ENCODE measurements at places on chromosomes 5 and 9. TPM values are rescaled to one million over a fixed set of nuclear protein-coding genes. Genes with fewer than 3 reads are reported as not detected.

DNA sequence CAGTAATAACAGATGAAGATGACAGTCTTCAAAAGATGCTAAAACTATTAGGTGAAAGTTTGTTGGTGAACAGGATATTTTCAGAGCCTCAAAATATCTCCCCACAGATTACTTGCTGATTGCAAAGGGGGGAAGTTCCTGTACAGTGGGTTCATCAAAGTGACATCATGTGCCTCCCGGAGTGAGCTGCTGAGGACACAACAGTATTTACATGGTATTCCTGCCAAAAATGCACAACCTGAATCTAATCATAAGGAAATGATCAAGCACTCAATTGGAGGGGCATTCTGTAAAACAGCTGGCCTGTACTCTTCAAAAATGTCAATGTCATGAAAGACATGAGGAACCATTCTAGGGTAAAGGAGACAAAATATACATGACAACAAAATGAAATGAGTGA, 18.9 kb upstream of the GLIS3 start:
- no peak for DNase-seq

DNA sequence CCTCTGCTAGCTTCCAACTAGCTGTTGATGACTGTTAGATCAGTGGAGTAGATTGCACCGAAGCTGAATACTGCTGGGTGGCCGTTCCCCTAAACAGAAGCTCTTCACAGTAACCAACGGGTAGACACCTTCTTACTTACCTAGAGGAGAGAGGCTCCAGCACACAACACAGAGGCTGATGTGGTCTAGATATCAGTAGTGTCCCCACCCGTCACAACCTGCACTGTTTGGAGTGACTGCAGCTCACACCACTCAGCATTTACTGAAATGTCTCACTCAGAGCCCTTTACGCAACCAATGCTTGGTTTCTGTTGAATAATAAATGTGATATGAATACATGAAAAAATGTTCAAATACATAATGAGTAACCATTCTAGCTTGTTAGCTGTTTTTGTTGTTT, 5.3 kb downstream of the TMEM174 start:
- no peak for DNase-seq

DNA sequence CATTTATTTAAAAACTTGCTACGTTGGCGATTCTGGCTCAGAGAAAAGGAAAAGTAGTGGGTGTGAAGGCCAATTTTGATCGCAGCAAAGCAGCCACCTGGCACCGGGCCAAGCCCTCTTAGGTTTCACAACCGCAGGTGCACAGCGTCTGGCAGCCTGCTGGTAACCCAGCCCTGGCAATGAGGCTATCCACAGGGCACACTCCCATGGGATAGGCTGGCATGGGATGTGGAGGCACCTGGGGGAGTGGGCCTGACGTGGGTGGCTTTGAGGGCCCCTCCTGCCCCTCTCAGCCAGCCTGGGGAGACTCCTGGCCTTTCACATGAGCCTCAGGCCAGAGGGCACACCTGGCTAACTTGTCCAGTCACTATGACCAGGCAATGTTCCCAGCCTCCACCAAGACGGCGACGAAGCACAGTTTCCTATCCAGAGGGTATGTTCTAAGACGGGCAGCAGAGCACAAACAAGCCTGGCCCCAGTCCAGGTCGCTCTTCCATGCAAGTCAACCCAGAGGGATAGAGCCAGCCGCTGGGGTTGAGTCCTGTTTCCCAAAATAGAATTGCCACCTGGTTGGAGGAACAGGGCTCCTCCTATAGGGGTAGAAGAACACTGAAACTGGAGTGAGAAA, 19.0 kb downstream of the CMBL start:
- DNase-seq, result no peak

DNA sequence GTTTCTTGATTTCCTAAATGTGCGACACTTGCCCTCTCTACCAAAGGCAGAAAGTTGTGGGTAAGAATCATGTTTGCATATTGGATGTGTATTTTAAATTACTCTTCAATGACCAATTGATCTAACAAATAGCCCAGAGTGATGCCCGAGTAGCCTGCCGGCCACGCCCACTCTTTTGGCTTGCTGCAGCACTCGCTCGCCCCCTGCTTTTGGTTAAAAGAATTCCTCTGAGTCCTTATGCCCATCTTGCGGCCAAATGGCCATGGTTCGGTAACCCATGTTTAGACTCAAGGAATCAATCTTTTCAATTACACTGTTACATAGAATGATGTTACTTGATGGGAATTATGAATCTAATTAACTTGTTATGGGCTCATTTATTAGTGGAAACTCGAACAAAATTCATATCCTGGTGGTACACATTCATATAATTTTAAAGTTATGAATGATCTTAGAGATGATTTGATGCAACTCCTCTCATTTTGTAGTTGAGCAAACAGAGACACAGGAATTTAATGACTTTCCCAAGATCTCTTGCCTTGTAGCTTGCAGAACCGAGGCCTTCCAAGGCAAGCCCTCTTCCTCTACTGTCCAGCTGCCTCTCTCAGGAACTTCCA, 36.5 kb downstream of the PPIC start:
- DNase-seq, result no peak

DNA sequence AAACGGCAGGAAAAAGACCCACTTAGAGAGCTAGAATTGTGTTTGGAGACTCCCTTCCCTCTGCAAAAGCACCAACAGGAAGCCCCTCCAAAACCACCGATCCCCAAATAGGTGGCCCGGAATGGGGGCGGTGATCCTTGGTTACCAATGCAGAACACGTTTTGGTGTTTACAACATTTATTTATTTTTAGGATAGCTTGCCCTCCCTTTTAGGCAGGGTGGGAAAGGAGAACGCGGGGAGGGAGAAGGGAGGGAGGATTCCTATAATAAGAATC, 579 bp upstream of the NTRK2 start:
- DNase-seq, result peak; percentile 60

- DNase-seq, result no peak
Measured at GRCh38 chr5:1423901-1424603, 21.2 kb downstream of the SLC6A3 start.

DNA sequence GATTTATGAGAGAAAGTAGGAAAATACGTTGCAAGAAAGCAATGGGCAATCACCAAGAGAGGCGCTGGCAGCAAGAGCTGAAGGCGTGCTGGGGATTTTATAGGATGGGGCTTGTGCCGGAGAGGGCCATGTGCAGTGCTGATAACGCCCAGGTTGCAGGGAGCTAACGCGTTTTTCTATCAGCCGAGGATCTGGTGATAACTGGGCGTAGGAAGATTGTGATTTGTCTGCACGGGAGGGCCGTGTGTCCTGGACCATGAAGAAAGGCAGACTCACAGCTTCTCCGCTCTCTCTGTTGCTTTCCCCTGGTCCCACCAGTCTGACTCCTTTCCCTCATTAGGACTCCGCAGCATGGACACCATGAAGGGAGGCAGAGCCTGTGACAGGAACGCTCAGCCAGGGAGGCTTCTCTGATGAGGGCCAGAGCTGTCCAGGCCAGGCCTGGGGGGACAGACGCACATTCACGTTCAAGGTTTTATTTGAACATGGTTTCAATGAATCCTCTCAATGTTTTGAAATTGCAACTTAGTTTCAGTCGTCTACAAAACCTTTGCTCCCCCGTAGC, 11.9 kb upstream of the CACNA1B start:
- no peak for DNase-seq

DNA sequence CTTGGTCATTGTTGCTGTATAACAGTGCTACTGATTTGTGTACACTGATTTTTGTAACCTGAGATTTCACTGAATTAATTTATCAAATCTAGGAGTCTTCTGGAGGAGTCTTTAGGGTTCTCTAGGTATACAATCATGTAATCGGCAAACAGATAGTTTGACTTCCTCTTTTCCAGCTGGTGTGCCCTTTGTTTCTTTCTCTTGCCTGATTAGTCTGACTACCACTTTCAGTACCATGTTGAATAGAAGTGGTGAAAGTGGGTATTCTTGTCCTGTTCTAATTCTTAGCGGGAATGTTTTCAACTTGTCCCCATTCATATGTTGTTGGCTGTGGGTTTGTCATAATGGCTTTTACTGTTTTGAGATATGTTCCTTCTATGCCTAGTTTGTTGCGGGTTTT, 24.7 kb upstream of the RANBP6 start:
- no peak for DNase-seq

- DNase-seq, result no peak
Measured at GRCh38 chr9:112104901-112105300, 70.2 kb downstream of the SUSD1 start.

DNA sequence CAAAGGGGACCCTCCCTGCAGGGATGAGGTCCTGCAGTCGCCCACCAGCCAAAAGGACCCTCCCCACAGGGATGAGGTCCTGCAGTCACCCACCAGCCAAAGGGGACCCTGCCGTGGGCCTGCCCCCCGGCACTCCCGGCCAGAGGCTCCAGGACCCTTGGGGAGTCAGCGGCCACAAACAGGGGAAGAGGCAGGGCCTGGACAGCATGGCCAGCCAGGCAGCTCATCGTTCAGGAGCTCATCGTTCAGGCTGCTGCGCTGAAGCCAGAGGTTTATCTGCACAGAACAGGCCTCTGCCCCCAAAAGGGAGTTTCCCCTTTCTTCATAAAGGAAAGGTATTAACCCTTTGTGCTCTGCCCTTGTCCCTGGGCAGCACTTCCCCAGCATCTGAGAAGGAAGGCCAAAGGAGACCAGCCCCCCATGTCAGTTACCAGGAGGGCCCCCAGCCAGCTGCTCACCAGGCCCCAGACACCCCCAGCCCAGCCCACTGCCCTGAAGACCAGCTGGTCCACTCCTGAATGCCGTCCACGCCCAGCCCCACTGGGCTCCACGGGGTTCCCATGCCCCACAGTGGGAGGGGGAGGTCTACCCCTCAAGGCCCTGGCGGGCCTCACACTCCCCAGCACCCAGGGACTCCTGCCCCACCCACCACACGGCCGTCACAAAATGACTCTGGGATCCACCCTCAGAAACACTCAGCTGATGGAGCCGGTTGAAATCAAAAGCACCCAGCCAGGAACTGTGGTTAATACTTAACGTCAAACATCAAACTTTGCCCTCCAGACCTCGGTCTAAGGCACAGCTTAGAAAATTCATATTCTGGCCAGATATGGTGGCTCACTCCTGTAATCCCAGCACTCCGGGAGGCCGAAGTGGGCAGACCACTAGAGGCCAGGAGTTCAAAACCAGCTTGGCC, 6.3 kb downstream of the SLC12A7 start:
- DNase-seq, result no peak

DNA sequence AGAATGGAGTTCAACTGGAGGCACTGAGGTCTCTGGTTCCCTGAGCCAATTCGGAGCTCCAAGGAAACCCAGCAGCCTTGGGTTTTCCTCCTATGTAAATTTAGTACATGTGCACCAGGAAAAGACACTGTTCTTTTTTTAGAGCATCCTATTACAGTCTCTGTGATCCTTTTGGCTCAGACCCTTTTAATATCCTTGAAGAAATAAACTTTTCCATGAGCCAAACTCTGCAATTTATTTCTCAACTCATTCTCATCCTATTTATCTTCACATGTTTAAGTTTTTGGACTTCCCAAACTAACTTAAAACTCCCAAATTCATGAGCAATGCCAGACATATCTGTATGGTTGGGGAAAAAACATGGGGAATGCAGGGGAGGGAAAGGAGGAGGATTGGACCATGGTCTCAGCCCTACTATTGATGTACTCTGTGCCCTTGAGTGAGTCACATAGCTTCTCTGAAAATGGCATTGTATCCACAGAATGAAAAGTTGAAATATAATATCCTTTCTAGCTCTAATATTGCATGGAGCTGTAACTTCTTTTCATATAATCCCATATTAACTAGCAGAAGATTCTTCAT, 76.6 kb downstream of the PAPPA start:
- peak; percentile 7 for DNase-seq

DNA sequence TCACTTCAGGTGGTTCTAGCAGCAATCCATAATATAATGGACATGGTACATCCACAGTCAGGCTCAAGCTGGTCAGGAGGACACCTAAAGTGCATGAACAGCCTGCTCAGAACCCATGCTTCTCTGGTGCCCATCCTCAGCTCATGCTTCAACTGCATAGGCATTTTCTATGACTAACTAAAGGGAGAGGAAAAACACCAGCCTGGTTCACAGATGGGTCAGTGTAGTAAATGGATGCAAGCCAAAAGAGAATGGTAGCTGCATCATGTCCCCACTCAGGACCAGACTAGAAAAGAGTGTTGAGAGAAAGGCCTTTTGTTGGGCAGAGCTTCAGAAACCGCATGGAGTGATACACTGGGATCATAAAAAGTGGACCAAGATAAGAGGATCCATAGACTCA, 556.6 kb downstream of the TLE1 start:
- DNase-seq, result no peak

GRCh38 chr9:74309654-74310053, 187.5 kb upstream of the RORB start:
- no peak for DNase-seq

DNA sequence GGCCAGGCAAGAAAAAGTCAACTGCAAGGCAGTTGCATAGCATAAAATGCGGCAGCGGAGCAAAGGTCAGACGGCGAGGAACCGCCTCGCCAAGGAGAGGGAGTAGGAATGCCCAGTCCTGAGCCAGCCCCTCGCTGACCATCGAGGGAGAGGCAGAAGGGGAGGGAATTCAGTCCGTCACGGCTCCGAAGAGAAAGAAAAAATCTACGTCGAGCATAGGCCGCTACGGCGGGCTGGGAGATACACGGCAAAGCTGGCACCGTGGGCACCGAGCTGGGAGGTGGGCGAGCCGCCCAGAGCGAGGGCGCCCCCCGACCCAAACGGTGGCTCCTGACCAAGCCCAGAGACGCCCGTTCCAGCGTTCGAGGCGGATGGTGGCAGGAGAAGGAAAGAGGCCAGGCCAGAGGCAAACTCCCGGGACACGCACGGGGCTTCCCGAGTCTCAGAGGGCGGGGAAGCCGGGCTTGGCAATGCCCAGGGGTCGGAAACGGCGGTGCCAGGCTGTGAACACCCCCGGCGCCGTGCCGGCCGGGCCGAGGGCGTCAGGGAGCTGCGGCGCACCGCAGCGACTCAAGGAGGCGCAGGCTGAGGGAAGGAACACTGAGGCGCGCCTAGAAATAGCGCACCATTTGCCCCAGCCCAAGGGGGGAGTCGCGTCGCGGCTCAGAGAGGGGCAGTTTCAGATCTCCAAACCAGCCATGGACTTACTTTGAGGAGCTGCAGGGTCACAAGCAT, 518 bp downstream of the SPRY4 start:
- no peak for DNase-seq

GRCh38 chr5:133936651-133937015, 31.8 kb downstream of the C5orf15 start:
- DNase-seq, result no peak

DNA sequence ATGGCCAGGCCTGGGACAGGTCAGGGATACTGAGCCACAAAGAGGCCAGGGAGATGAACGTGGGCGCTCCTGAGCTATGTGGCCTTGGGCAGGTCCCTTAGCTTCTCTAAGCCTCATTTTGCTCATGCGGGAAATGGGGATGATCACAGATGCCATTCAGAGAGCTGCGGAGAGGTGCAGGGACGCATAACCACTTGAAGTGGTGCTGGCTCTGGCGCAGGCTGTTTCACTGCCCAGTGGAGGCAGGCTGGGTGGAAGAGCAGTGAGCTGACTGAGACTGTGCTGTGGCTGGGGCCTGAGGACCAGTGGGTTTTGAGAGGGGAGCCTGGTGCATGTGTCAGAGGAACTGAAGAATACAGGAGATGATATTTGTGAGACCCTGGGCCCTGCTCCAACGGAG, 18.4 kb downstream of the CXXC5 start:
- DNase-seq, result no peak

- no peak for DNase-seq
Measured at GRCh38 chr5:33311893-33312292, 128.9 kb upstream of the TARS1 start.

- no peak for DNase-seq
Measured at GRCh38 chr5:80069918-80070318, 34.8 kb downstream of the THBS4 start.

Gene CXXC5
- polyA plus RNA-seq, result 66.4 TPM

Gene FOXD4
- polyA plus RNA-seq, result 1.5 TPM

Gene PCDHGA3
- 1.3 TPM for polyA plus RNA-seq

Gene NNT
- 115 TPM for polyA plus RNA-seq

Gene GPR21
- polyA plus RNA-seq, result 0.53 TPM

Gene MCIDAS
- not detected for polyA plus RNA-seq

Gene SPATA6L
- polyA plus RNA-seq, result 2.5 TPM

Gene ANKRD33B
- polyA plus RNA-seq, result 2.1 TPM

Measured in muscle of arm (tissue), 14 donors.